ENCODE measurements at places on chromosomes 2 and 18. TPM values are rescaled to one million over a fixed set of nuclear protein-coding genes. Genes with fewer than 3 reads are reported as not detected.

Gene PARD6G
- polyA plus RNA-seq = 0.42 TPM

DNA sequence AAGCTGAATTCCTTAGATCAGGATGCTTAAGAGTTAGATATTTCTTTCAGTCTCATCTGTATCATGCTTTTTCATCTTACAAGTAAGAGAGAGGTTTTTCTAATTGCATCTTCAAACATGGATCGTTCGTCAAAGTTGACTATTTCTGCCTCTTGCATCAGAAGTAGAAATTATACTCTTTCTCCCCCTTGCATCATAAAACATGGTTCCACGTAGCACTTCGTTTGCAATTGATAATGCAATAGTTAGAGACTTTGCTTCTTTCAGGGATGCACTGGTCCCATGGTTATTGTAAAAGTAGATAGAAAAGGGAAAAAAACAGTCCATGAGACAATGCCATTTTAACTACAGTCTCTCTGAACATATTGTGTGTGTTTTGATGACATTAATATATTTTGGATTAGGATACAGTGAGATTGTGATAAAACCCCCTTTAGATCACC, 75.1 kb upstream of the PARD3B start:
- DNase-seq = no peak

DNA sequence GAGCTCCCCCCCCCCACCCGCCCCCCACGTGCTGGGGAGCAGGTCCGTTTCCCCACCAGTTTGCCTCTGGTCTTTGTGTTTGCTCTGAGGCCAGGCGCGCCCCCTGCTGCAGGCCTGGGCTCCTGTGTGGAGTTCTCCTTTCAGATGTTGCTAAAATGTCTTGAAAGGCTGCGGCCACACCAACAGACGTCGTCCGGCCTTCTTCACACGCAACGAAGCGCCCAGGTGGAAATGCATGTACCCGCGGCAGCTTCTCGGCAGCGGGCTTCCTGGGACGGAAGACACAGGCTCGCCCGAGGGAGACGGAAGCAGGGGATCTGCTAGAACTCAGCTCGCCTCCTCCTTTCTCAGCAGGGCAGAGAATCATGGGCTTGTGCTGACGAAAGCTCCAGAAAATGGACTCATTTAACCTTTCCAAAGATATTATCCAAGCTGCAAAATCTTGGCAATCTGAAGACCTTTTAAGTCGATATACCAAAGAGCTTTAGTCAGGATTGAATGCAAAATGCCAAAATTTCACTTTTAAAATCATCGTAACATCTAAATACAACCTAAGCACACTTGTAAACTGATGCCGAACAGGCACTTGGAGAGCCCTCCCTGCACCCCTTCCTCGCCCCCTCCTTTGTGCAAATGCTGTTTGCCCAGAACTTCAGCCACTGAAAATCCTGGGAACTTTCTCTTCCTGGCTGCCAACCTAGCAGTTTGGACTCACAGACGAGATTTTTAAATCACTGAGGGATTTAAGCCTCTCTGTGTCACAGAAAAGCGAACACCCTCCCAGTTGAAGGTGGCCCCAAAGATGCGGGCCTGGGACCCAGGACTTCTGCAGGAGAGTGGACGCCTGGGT, 125.5 kb upstream of the ZNF516 start:
- peak; percentile 88 for DNase-seq

- DNase-seq = peak; percentile 22
Observed at GRCh38 chr18:23635283-23636070, 27.2 kb downstream of the ANKRD29 start.

DNA sequence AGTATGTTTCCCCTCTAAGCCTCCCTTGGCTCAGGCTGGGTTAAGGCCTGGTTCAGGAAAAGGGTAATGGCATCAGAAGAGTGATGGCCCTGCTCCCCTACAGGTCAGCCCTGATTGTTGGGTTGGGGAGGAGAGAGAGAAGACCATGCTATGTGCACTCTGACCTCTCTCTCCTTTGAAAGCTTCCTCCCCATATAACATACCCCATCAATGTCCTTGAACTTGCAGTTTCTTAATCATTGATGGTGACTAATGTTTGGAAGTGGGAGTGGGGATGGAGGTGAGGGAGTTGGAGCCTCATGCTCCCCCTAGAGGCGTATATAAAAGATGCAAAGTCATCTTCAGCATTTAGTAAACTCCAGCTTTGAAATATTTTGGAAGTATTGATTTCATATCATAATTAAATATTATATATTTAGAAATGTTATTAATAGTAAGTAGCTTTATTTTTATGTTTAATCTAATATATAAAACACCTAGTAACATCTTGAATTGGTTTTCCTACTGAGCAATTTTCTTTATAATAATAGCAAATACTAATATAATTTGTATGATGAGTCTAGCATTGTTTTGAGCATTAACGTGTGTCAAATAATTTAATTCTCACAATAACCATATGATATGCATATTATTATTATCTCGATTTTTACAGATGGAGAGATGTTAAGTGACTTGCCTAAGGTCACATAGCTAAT, 8.8 kb downstream of the PLCL1 start:
- DNase-seq = peak; percentile 79

All from GM23248 (cell line).